DND-41 (cell line): ENCODE measurements at places on chromosomes 3 and 15.

DNA sequence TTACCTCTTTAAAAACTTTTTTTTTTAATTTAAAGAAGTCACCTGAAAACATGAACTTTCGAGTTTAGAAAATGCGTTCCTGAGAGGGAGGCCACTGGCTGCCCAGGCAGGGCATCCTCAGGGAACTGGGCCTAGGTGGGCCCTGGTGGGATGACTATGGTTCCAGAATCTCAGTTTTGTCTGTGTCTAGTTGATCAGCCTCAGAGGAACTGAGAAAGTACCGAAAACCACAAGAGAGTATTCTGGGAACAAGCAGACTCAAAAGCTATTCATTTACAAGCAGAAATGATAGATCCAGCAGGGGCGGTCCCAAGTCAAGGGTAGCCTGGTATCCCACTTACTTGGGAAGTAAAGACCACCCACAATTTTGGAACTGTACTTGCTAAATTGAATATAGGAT is 10.5 kb downstream of the WWTR1 start:
- no peaks in the 10 kb centered on the region for H3K36me3 ChIP-seq
- no peak for DNase-seq
- H3K27ac ChIP-seq = no peak overlapping the region

DNA sequence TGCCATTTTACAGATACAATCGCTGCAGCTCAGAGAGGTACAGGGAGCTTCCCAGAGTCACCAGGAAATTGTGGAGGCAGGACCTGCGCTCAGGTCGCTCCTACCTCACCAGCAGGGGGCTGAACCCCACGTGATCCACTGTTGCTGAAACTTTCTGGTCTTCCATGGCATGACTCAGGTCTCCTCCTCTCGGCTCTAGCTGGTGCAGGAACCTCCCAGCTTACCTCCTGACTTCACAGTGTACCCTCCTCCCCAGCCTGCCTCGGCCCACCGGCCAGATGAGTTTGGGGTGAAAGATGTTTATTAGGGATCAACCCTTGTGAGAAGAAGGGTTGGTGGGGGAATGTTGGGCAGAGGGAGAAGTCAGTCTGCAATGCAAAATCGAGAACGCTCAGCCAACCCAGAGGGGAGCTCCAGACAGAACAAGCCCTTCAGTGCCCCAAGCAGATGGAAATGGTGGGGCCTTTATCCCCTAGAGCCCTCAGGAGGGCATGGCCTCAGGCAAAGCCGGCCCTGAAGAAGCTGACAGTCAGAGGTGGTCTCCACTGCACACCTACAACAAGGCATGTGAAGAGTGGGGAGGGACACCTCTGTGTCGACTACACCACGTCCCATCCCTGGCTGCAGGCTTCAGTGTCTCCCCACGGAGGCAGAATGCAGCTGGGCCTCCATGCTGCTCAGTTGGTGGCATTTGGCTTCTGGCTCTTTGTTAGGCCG is 118.6 kb upstream of the PRR20G start:
- H3K27me3 ChIP-seq = peaks cover 9% of the 10 kb centered on the region
- H3K36me3 ChIP-seq = no peaks in the 10 kb centered on the region
- H3K27ac ChIP-seq = no peak overlapping the region
- no peaks in the 10 kb centered on the region for H3K4me1 ChIP-seq

DNA sequence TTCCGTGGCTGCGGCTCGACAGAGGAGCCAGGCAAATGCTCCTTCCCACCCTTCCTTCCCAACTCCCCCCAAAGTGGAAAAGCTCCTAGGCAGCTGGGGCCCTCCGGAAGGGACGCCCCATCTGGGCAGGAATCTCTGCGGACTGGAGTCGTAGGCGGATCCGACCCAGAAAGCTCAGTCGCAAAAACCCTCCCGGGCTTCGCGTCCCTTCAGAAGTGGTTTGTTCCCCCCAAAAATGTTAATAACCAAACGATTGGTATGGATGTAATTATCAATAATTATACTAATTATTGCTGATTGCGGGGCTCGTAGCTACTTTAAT is 3.8 kb downstream of the RNU6-1 start:
- H3K4me1 ChIP-seq = peaks cover 35% of the 10 kb centered on the region
- no peak for DNase-seq
- H3K4me3 ChIP-seq = no peak overlapping the region

GRCh38 chr15:66704019-66704802 is 2.2 kb downstream of the SMAD6 start:
- H3K27me3 ChIP-seq = peaks cover 29% of the 10 kb centered on the region
- peak; percentile 45 for DNase-seq

DNA sequence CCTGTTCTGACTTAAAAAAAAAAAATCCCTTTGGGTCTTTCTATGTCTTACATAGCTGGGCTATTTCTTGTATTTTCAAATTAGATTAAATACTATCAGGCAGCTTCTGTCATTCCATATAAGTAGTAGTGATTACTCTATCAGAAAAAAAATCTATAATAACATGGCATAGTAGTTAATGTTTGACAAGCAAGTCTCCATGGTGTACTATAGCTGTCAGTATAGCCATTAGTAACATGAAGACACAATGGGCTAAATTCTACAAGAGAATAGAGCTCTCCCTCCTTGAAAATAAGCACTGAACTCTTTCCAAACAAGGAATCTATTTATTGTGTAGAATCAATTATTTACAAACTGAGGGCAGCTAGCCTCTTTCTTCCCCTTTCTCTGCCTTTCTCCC is 19.4 kb upstream of the VEPH1 start:
- DNase-seq = no peak
- no peaks in the 10 kb centered on the region for H3K36me3 ChIP-seq
- no peaks in the 10 kb centered on the region for H3K27me3 ChIP-seq
- no peak overlapping the region for H3K4me3 ChIP-seq

GRCh38 chr3:36444909-36445308 is 64.6 kb downstream of the STAC start:
- H3K4me1 ChIP-seq = no peaks in the 10 kb centered on the region
- DNase-seq = no peak
- H3K36me3 ChIP-seq = no peaks in the 10 kb centered on the region

DNA sequence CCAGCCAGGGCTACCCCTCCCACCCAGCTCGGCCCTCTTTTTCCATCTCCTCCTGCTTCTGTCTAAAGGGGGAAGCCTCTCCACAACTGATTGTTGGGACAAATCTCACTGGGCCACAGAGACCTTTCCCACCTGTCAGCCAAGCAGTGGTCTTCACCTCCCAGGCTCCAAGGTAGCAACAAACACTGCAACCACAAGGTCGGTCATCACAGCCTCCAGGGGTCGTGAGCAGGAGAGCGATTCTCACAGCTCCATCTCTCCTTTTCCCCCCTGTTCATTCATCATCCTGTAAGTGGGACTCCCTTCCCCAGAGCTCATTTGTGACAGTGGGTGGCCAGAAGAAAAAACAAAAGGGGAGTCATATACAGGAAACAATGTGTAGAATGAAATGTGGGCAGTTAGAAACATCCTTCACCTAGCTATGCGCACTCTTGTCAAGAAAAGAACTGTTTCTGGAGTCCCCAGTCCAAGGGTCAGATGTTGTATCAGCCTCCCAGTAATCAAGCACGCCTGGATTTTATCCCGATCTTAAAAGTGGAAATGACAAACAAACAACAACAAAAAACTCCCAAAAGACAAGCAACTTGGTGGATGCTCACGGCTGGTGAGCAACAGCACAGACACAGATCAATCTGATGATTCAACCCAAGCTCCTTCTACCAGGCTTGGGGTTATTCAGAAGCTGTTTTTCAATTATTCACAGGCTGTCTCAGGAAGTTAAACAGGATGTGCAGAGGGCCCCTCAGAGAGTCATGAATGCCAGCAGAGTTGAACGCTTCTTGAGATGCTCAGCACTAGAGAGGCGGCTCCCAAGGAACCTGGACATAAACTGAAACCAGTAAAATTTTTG is 22.4 kb downstream of the LYZL4 start:
- H3K4me1 ChIP-seq = no peaks in the 10 kb centered on the region
- H3K4me3 ChIP-seq = no peak overlapping the region
- no peaks in the 10 kb centered on the region for H3K36me3 ChIP-seq

DNA sequence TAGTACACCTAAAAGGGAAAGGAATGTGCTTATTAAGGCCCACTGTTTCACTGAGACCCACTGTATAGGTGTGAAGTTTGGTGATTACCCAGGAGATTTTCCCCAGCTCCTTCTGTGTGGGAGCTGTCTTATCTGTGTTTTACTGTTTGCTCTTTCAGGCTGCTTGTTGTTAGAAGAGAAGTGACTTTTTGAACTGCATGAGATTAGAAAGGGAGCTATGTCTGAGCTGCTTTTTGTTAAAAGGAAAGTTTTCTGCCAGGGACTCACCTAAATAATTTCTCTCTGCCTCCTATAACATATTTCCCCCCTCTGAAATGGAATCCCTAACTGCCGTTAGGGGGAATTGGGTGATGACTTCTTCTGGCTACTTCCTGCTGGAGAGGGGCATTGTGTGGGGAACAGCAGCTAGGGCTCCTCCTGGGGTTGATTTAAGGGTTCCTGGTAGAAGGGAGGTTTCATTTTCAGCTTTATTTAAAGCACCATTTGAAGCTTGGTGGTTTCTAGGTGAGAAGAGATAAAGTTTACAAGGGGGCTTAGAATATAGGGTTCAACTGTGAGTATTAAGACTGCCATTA is 77.1 kb upstream of the ATP11B start:
- no peak overlapping the region for H3K4me3 ChIP-seq
- no peaks in the 10 kb centered on the region for H3K36me3 ChIP-seq
- H3K27me3 ChIP-seq = peaks cover 4% of the 10 kb centered on the region
- no peaks in the 10 kb centered on the region for H3K4me1 ChIP-seq
- no peak overlapping the region for H3K27ac ChIP-seq

- H3K4me3 ChIP-seq = no peak overlapping the region
- DNase-seq = peak; percentile 1
- no peaks in the 10 kb centered on the region for H3K27me3 ChIP-seq
Measured at GRCh38 chr15:31278061-31278445, 48.6 kb upstream of the KLF13 start.

DNA sequence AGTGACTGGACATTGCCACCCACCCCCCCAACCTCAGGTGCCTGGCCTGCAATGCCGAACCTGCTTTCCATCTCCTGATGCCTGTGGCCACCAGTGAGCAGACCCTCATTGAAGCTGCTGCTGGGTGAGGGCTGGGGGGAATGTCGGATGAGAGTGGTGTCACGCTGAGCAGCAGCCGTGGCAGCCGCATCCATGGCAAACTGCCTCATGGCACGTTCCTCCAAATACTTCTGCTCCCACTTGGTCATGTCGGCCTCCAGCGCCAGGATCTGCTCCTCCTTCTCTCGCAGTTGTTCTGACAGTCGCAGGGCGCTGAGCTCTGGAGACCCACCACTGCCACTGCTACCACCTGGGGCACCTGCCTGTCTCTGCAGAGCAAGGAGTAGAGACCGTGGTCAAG is 14.2 kb downstream of the AMOTL2 start:
- no peak for DNase-seq
- H3K4me1 ChIP-seq = peaks cover 21% of the 10 kb centered on the region
- no peaks in the 10 kb centered on the region for H3K27me3 ChIP-seq

DNA sequence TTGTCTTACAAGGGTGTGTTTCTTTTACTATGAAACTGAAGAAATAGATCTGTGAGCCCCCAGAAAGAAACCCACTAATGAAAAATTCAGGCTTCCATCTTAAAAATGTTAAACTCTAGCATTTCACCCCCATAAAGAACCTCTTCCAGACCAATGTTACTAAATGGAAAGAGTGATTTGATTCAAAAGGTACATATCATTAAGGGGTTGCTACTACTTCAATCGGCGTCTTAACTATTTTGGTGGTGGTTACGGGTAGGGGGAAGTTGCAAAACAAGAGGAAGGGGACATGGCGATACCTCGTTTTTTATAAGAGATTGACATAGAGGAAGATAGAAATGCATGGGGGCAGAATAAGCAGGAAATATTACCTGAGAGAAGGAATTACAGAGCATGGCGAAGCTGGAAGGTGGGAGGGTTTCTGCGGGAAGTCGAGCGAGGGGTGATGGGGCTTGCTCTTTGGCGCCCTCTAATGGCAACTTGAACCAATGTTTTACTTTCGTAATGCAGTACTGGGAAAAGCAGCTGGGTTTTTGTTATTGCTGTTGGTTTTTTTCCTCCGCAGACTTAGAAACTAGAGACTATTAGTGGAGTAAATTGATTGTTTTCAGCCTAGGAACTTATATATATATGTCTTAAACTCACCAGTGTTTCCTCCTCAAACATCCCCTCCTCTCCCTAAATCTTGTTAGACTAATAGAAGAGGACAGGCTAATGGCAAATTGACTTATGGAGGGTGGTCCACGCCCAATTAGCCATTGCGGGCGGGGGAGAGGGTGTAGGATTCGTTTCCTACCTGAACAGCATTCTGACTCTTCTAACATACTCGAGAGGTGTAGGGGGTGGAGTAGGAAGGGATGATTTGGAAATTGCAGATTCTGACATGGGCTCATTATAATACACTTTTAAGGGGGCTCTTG is 11.3 kb upstream of the SOX2 start:
- no peaks in the 10 kb centered on the region for H3K36me3 ChIP-seq
- 0 out of 2 replicates have a peak, but pooled peaks cover 3% of the 10 kb centered on the region for H3K4me1 ChIP-seq
- peak; percentile 62 for DNase-seq
- H3K27ac ChIP-seq = no peak overlapping the region
- peaks cover 8% of the 10 kb centered on the region for H3K27me3 ChIP-seq
- no peak overlapping the region for H3K4me3 ChIP-seq

GRCh38 chr15:52337198-52337853 is 41.7 kb upstream of the MYO5C start:
- no peak overlapping the region for H3K4me3 ChIP-seq
- H3K4me1 ChIP-seq = no peaks in the 10 kb centered on the region
- H3K27ac ChIP-seq = no peak overlapping the region
- H3K36me3 ChIP-seq = peaks cover 9% of the 10 kb centered on the region

DNA sequence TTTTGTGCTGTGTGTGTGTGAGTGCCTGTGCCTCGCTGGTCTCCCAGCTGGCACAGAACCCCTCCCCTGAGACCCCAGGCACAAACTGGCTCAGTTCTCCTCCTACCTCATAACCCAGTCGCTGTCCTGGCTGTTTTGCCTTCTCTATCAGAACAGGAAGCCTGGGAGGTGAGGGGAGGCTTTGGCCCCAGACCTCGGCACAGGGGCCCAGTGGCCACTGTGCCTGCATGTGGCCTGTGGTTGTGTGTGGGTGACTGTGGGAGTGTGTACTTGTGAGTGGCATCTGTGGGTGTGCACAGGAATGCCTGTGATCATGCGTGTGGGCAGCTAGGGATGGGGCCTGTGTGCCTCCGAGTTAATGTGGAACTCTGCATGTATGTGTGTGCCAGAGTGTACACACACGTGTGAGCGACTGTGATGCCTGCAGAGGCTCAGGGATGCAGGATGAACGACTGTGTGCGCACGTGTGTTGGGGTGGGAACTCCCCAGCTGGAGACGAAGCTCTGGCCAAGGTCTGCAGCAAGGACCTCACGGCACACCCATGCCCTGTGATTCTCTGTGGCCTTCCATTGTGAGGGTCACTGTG is 32.3 kb downstream of the PSTPIP1 start:
- no peaks in the 10 kb centered on the region for H3K36me3 ChIP-seq
- DNase-seq = no peak
- no peaks in the 10 kb centered on the region for H3K27me3 ChIP-seq
- H3K4me1 ChIP-seq = peaks cover 22% of the 10 kb centered on the region
